ENCODE measurements at places on chromosomes 4 and X.

DNA sequence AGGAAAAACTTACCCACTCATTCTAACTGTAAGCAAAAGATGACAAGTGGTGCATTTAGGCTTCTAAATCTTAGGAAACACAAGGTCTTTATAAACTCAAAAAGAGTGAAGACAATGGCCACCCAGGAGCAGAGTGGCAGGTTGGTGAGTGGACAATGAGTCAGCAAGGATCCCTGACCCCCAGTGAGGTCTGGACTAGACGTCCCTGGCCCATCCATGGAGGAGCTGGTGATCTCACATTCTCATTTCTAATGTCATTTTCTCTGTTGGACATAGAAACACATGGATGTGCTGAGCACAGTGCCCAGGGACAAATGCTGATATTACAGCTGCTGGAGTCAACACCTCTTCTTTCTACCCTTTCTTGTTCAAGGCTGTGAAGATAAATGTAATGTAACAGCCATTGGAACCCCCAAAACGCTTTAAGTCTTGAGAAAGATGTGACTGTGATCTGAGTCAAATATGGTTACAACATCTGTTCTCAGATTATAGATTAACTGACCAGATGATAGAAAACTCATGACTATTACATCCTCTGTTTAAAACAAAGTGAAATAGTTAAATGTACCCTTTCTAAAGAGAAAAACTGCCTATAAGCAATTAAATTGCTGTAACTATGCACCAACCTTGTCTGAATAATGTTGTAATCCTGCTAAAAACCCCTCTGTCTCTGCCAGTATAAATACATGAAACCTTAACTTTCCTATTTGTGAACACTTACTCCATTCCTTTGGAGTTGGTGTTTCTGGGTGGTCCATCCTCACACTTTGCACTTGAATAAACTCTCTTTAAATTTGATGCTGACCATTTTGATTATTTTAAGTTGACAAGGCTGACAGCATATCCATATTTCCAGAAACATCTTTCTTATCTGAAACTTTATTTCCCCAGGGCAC, 92.7 kb downstream of the USP46 start:
- no peak for DNase-seq

DNA sequence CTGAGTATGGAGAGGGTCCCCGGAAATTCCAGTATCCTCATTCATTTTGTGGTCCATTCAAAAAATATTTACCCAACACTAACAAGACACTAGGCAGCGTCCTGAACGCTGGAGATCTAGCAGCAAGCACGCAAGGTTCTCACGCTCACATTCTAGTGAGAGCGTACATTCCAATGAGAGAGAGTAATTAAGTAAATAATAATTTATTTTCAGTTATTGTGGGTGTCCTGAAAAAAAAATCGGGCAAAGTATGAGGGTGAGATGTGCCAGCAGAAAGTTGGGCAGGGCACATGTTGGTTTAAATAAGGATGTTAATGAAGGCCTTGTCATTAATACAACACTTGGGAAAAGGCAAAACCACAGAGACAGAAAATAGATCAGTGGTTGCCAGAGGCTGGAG, 4.0 kb upstream of the TMEM156 start:
- DNase-seq: no peak

GRCh38 chr4:8662776-8663175, 70.2 kb downstream of the CPZ start:
- DNase-seq: no peak

DNA sequence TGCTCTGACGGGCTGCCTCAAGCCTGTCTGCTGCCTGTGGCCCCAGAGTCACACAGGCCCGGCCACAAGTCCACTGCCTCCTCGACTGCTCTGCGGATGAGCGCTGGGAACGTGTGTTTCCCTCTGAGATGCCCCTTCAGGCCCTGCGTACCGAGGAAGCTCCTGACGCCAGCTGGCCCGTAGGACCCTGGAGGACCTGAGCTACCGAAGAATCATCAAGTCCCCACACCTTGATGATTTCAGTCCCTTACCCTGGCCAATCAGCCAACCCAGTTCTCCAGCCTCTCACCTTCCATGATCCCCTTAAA, 96.6 kb upstream of the LRPAP1 start:
- no peak for DNase-seq

DNA sequence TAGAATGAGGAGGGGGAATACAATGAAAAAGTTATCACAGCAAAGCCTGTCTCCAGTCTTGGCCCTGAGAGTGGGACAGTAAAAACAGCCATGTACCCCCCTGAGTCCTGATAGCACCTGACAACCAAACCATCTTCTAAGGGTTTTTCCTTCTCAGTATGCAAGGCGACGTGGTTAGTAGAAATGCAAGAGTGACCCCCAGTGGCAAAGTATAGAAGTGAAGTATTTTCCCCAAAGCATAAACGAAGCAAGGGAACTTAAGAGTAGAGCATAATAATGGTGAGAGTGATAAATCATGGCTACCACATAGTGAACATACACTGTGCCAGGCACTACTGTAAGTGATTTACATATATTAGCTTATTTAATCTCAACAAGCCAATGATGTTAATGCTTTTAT, 52.8 kb downstream of the FAM47C start:
- no peak for DNase-seq

GRCh38 chr4:54063229-54063628, 1.2 kb downstream of the CHIC2 start:
- peak; percentile 1 for DNase-seq

GRCh38 chr4:175246941-175247340, 328.8 kb downstream of the ADAM29 start:
- no peak for DNase-seq

DNA sequence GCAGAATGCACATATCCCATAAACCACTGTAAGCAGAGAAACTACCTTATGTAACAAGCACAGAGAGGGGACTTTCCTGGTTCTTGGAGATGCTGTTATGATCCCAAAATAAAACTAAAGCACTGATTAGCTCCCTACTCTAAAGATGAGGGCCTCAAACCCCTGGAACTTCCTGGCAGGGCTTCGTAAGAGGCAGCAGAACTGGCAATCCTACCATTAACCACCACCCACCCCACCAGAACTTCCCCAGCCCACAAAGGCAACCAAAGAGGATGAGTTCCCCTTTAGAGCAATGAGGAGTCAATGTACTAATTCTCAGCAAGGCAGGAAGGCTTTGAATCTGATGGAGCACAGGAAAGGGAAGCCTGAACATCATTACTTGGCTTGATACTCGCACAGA, 436.5 kb upstream of the FRG1 start:
- DNase-seq: no peak

- no peak for DNase-seq
Observed at GRCh38 chrX:147735364-147735763, 176.4 kb upstream of the FMR1 start.

GRCh38 chr4:40493160-40493559, 136.5 kb downstream of the RBM47 start:
- no peak for DNase-seq

DNA sequence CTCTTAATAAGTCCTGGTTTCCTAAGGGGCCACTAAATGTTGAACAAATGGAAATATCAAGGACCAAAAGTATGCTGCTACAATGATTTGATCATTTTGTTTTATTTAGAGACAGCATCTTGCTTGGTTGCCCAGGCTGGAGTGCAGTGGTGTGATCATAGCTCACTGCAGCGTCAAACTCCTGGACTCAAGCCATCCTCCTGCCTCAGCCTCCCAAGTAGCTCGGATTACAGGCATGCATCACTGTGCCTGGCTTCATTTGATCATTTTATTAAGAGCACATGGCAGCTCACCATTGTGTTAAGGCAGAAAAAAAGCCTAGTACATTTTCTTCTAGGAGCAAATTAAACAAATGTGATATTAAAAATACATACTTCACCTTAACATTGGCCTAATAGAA, 52.7 kb downstream of the DCLK2 start:
- DNase-seq: no peak

DNA sequence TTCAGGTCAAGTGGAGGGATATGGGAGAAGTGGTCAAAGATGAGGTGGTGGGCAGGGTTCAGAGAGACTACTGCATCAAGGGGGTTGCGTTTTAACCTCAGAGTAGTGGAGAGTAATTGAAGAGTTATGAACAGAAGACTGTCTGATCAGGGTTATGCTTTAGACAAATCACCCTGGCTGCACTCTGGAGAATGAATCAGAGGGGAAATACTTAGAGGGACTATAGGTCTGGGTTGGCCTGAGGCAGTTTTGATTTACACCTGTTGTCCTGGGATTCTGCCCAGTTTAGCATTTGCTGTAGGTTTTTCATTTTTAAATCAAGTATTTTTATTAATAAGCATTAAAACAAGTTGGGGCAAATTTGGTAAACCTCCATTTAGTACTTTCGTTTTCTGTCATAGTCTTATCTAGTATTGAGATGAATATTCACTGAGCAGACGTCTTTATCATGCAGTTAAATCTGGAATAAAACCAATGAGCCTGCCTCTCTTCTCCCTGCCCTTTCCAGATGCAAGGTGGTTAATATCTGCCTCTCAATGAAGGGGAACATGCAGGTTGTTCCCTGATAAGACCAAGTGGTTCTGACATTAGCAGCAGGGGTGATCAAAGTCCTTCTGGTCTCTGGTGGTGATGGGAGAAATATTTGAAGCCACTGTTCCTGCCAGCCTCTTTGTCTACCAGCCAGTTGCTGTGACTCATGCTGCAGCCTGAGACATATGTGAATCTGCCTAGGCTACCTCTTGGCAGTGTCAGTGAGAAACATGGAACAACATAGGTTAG, 116.0 kb upstream of the RPS6KA3 start:
- DNase-seq: no peak

- DNase-seq: no peak
Observed at GRCh38 chr4:20433097-20433705, 181.5 kb downstream of the SLIT2 start.

DNA sequence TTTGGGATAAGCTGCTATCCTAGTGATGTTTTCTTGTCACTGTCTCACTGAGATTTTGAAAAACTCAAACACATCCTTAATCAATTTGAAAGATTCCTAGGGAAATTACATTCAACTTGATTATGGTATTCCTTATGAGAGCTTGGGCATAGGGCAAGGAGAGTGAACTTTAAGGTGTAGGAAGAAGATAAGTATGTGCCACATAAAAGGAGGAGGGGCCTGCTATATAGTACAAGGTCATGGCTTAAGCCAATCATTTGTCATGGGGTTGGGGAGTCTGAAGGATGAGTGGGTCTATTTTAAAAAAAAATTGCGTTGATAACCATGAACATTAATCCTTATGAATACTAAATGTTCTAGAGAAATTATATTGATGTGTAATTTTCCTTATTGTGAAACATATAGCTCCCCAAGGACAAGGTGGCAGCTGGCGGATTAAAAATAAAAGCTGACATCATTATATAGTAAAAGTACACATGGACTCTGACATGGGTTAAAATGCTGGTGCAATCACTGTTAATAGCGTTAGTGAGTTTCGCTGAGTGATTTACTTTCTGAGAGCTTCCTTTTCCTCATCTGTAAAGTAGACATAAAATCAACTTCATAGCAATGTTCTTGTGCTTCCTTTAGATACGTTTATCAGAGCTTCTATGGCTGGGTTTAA, 17.4 kb downstream of the GALNT7 start:
- DNase-seq: no peak

Measured in stimulated activated CD4-positive, alpha-beta T cell treated with anti-CD3 and anti-CD28 coated beads, Interleukin-1b, Interleukin-23, amount 100 ng/mL, for 1 hour (primary cell).